ENCODE measurements at places on chromosomes 13 and 19. TPM values are rescaled to one million over a fixed set of nuclear protein-coding genes. Genes with fewer than 3 reads are reported as not detected.

The MYO9B gene
- total RNA-seq: 47.9 TPM

- DNase-seq: no peak
These were observed 9.5 kb upstream of the SWSAP1 start for GRCh38 chr19:11364935-11365334.

GRCh38 chr13:64397701-64398100 is 2832.4 kb downstream of the PCDH9 start:
- no peak for DNase-seq

GRCh38 chr19:1082165-1082927 is 12.8 kb downstream of the POLR2E start:
- DNase-seq: peak; percentile 91

DNA sequence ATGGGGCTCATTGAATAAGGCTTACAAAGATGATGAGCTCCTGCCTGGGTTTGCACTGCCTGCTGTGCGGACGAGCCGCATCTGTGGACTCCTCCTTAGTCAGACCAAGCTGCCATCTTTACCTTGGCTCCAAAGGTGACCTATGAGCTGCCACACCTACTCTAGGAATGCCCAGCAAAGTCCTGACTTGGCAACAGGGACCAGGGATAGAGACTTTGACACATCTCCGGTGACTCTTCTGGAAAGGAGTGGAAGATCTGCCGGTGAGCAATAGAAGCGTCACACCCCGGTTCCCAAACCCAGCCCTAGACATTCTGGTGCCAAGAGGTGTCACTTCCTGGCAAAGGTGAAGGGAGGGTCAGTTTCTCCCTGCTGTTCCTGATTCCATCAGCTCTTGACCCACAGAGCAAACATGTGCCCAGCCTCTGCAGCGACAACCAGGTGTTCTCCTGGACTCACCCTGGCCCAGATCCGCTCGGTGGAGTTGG is 50.2 kb upstream of the GTF3A start:
- DNase-seq: no peak

DNA sequence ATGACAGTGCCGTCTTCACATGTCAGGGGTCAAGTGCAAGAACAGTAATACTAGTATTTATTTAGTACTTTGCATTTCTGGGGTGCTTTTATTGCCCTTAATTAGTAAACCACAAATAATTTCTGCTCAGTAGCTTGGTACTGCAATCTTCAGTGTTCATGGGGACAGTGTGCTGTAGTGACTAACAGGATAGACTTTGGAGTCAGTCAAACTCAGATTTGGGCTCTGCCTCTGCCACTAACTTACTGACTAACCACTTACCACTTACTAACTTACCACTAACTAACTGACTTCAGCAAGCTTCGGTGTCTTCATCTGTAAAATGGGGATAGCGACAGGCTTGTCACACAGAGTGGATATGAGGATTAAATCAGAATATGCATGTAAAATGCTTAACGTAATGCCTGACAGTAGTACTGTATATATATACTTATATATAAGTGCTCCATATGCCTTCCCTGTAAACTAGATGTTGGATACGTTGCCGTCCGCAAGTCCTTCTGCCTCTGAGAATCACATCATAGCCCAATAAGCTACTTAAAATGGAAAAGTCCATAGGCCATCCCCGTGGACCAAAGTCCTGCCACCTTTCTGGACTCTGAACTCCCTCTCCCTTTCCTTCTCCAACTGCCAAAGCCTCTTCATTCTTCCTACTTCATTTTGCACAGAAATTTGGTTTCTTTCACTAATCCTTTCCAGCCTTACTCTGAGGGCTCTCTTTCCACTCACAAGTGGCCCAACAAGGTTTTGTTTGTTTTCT is 158.1 kb downstream of the ZIC5 start:
- DNase-seq: no peak

- DNase-seq: no peak
These were observed 16.0 kb upstream of the SLC7A10 start for GRCh38 chr19:33241530-33242101.

DNA sequence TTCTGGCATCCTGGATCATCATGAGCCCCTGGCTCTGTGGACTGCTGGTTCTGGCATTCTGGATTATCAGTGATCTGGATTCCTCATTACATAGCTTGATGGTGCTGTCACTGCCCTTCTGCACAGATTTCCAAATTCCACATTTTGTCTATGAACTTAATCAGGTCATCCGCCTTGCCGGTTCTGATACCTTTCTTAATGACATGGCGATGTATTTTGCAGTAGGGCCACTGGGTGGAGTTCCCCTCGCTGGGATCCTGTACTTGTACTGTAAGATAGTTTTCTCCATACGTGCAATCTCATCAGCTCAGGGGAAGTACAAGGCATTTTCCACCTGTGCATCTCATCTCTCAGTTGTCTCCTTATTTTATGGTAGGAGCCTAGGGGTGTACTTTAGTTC is 24.4 kb upstream of the OR7C2 start:
- DNase-seq: no peak

Measured in cardiac muscle cell (in vitro differentiated cells and primary cell).